Foreskin keratinocyte (primary cell): ENCODE measurements at places on chromosomes 4 and X. TPM values are rescaled to one million over a fixed set of nuclear protein-coding genes. Genes with fewer than 3 reads are reported as not detected.

ARMCX1 gene
- polyA plus RNA-seq = 10.2 and 12.1 TPM in 2 replicates

TLR3 gene
- polyA plus RNA-seq = 1.1 and 1.3 TPM in 2 replicates

TEX13C gene
- polyA plus RNA-seq = not detected in 2 replicates

SNX12 gene
- 41.7 and 44.8 TPM in 2 replicates for polyA plus RNA-seq

HERC5 gene
- polyA plus RNA-seq = 9.4 and 10.0 TPM in 2 replicates

NEUROG2 gene
- not detected in 2 replicates for polyA plus RNA-seq

NCAPG gene
- 19.2 and 23.4 TPM in 2 replicates for polyA plus RNA-seq

FMR1 gene
- 8.2 and 9.9 TPM in 2 replicates for polyA plus RNA-seq

GCNA gene
- polyA plus RNA-seq = 0.26 and 0.34 TPM in 2 replicates

CPZ gene
- polyA plus RNA-seq = not detected in 2 replicates

SLC38A5 gene
- 216 and 317 TPM in 2 replicates for polyA plus RNA-seq

GNRHR gene
- polyA plus RNA-seq = not detected in 2 replicates

FNIP2 gene
- 1.3 and 1.7 TPM in 2 replicates for polyA plus RNA-seq

SUPT20HL1 gene
- polyA plus RNA-seq = not detected in 2 replicates

RNF212 gene
- polyA plus RNA-seq = 0.28 and 0.37 TPM in 2 replicates

CT45A10 gene
- not detected in 2 replicates for polyA plus RNA-seq

MTTP gene
- polyA plus RNA-seq = 0.01 TPM in 1 of 2 replicates, not detected in the other

BEX5 gene
- 1.1 TPM in 2 replicates for polyA plus RNA-seq

KLF8 gene
- 1.8 and 1.9 TPM in 2 replicates for polyA plus RNA-seq

KIT gene
- polyA plus RNA-seq = not detected in 2 replicates

GABRB1 gene
- not detected in 2 replicates for polyA plus RNA-seq

HTT-AS gene
- polyA plus RNA-seq = not detected in 2 replicates

STK26 gene
- polyA plus RNA-seq = 14.4 and 16.6 TPM in 2 replicates

HHIP gene
- 0.52 and 1.6 TPM in 2 replicates for polyA plus RNA-seq

MAB21L2 gene
- polyA plus RNA-seq = not detected in 2 replicates

TCEAL7 gene
- 5.8 and 8.2 TPM in 2 replicates for polyA plus RNA-seq

CISD2 gene
- 39.3 and 42.5 TPM in 2 replicates for polyA plus RNA-seq

CDK16 gene
- polyA plus RNA-seq = 79.6 and 90.8 TPM in 2 replicates

IL3RA gene
- polyA plus RNA-seq = not detected in 2 replicates
